ENCODE measurements at places on chromosomes 2 and 18.

DNA sequence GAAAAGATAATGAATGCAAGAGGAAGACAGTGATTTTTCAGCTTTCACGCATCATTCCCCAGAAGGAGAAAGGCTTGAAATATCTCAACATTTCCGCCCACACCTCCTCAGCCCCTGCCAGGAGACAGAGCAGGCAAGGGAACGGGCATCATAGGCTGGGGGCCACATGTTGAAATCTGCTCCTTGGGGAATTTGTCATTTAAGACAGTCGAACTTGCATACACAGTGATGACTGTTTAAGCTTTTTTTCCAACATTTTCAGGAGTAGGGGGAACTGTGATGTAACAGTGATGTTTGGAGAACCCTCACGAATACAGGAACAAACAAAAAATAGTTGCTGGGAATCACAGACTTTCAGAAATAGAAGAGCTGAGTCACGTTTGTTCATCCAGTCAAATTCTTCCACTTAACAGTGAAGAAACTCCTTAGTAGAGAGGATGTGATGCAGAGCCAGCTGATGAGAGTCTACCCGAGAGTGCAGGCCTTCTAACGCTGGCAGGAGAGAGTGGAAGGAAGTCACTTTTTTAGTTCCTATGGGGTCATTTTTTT lies 266.8 kb downstream of the ALPK2 start:
- DNase-seq, result no peak

GRCh38 chr2:3307236-3307635 lies 70.4 kb downstream of the EIPR1 start:
- DNase-seq, result no peak

DNA sequence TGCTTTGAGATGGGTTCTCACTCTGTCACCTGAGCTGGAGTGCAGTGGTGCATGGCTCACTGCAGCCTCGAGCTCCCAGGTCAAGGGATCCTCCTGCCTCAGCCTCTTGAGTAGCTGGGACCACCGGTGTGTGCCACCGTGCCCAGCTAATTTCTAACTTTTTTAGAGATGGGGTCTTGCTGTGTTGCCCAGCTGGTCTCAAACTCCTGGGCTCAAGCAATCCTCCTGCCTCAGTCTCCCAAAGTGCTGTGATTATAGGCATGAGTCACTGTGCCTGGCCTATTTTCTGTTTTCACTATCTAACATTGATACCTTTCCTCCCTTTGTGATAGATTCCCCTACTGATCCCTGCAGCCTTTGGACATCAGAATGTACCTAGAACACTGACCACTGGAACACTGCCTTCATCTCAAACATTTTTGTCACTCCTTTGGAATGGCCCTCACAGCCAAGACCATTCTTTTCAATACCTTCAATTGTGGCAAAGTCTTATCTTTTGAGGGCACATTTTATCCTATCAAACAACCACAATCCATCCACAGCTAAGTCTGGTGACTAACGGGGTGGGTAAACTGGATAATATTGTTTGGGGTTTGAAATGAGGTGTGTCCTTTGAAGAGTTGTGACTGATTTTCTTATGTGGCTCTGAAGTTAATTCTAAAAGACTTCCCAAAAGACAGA lies 43.7 kb downstream of the EPAS1 start:
- no peak for DNase-seq

GRCh38 chr18:48847807-48848486 lies 102.8 kb downstream of the SMAD7 start:
- no peak for DNase-seq

DNA sequence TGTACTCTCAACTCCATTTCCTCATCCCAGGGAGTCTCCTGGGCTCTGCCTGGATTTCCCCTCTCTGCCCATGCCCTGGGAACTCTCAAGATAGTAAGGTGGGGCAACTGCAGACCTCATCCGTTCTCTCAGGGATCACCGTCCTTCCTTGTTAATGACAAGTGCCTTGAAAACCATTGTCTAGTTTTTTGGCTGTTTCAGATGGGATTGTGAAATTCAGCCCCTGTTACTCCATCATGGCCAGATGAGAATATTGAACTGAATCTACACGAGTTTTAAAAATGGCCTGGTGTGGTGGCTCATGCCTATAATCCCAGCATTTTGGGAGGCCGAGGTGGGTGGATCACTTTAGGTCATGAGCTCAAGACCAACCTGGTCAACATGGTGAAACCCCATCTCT lies 665 bp upstream of the HRH4 start:
- DNase-seq, result no peak

- DNase-seq, result no peak
Observed at GRCh38 chr2:148932536-148932935, 57.5 kb downstream of the KIF5C start.

- DNase-seq, result no peak
Observed at GRCh38 chr2:154032220-154032619, 160.5 kb downstream of the GALNT13 start.

GRCh38 chr2:33321876-33322483 lies 154.5 kb upstream of the RASGRP3 start:
- DNase-seq, result no peak

GRCh38 chr18:31574359-31574758 lies 17.3 kb upstream of the TTR start:
- no peak for DNase-seq

GRCh38 chr2:164568317-164568716 lies 53.0 kb downstream of the GRB14 start:
- no peak for DNase-seq

- DNase-seq, result no peak
Observed at GRCh38 chr2:65608916-65609315, 176.5 kb upstream of the SPRED2 start.

GRCh38 chr18:80228051-80228848 lies 19.1 kb downstream of the PARD6G start:
- DNase-seq, result no peak

- DNase-seq, result no peak
Observed at GRCh38 chr2:203463266-203463678, 71.8 kb downstream of the RAPH1 start.

Measured in stimulated activated CD4-positive, alpha-beta T cell treated with anti-CD3 and anti-CD28 coated beads, Interleukin-12 subunit alpha, Interleukin-12 subunit beta, amount 100 ng/mL, for 48 hours (primary cell).